ENCODE measurements at places on chromosomes 11 and 22.

GRCh38 chr11:117315285-117316196 lies 515 bp downstream of the BACE1 start:
- DNase-seq, result peak; percentile 9

- no peak for DNase-seq
These were observed 113.8 kb downstream of the NECTIN1 start for GRCh38 chr11:119615003-119615881.

DNA sequence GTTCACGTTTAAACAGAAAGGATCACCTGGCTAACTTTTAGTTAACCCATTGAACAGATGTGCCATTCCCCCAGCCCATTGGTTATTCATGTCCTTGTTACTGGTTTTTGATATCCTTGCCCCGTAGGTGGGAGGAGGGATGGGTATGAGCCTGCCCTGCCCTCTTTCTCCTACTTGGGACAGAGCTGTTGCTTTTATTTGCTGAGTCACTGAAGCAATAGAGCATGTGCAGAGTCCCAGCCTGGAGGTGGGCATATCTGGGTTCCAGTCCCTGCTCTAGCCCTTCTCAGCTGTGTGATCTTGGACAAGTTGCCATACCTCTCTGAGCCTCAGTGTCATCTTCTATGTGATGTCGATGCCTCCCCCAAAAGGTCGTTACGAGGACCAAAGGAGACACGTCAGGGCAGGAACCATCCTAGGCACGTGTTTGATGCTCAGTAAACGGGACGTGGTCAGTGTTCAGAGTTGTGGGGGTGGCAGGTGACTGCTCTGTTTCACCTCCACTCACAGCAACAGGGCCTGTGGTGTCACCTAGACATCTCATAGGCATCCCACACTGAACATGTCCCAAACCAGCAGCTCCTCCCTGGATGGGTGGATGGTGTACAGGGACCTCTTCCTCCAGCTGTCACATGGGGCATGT lies 61.0 kb downstream of the BMAL1 start:
- no peak for DNase-seq

DNA sequence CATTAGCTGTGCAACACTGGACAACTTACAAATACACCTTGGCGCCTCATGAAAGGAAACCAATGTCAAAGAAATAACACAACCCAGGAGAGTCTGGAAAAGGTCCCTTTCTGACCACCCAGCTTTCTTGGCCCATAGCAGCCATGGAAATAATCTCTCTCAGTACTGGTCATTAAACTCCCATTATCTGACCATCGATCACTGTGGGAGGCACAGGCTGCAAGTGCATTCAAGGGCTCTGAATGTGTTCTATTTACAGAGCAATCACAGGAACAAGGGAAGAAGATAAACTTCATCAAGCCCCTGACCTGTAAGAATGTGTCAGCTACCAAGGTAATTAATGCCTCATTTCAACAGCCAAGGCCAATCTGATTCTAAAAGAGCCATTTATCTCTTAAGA lies 40.1 kb downstream of the CTSC start:
- DNase-seq, result no peak

Data from stimulated activated CD4-positive, alpha-beta T cell treated with anti-CD3 and anti-CD28 coated beads, Interleukin-4, amount 100 ng/mL, for 4 hours (primary cell).